Neural progenitor cell (in vitro differentiated cells): ENCODE measurements at places on chromosomes 5 and 9. TPM values are rescaled to one million over a fixed set of nuclear protein-coding genes. Genes with fewer than 3 reads are reported as not detected.

DNA sequence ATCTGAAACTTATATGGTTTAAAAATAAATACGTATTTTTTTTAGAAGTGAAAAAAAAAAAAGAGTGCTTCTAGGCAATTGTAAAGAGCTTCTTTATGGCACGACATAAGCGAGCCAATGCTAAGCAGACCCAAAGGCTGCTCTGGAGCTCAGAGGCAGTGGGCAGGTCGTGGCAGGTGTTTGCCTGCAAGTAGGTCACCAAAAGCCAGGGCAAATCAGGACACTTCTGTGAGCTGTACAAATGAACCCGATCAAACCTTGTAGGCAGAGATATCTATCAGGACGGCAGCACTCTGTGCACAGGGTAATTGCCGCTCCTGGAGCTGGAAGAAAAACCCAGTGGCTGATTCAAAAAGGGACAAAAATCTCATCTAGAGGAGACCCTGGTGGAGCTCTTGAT, 75.9 kb downstream of the IRX2 start:
- H3K4me1 ChIP-seq = no peaks in the 10 kb centered on the region
- no peak overlapping the region for H3K27ac ChIP-seq
- no peaks in the 10 kb centered on the region for H3K27me3 ChIP-seq
- no peaks in the 10 kb centered on the region for H3K36me3 ChIP-seq

GRCh38 chr5:52760695-52761366, 26.9 kb upstream of the ITGA1 start:
- no peak overlapping the region for H3K27ac ChIP-seq
- H3K4me1 ChIP-seq = no peaks in the 10 kb centered on the region
- H3K27me3 ChIP-seq = no peaks in the 10 kb centered on the region
- H3K4me3 ChIP-seq = no peak overlapping the region
- H3K36me3 ChIP-seq = no peaks in the 10 kb centered on the region
- no peak for DNase-seq

The CCL27 gene
- 0.37 and 0.67 TPM in 2 replicates for total RNA-seq

GRCh38 chr9:130696996-130697395, 3.4 kb downstream of the EXOSC2 start:
- DNase-seq = no peak
- no peak overlapping the region for H3K27ac ChIP-seq
- peaks cover 20% of the 10 kb centered on the region for H3K4me1 ChIP-seq
- H3K27me3 ChIP-seq = no peaks in the 10 kb centered on the region

GRCh38 chr5:138029944-138030343, 2.9 kb downstream of the FAM13B start:
- no peak overlapping the region for H3K4me3 ChIP-seq
- H3K4me1 ChIP-seq = peaks cover 12% of the 10 kb centered on the region
- no peak for DNase-seq
- H3K27ac ChIP-seq = no peak overlapping the region
- no peaks in the 10 kb centered on the region for H3K27me3 ChIP-seq
- no peaks in the 10 kb centered on the region for H3K36me3 ChIP-seq

DNA sequence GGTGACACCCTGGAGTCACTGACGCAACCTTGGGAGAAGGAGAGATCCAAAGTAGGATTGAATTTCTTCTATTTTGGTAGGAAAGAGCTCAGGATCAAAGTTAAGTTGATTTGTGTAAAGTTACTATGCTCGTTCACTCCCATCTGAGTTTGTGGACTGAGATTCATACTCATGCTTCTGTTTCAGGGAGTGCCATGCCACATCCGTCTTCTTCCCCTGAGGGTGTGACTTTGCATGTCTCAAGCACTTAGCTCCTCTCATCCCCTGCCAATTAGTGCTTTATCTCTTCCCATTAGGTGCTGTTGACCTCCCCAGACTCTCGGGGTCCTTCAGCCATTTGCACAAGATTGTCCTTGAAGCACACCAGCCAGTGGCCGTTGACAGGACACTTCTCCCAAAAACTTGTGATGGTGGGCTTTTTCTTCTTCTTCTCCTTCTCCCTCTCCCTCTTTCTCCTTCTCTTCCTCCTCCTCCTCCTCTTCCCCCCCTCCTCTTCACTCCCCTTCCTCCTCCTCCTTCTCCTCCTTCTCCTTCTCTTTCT, 232.2 kb upstream of the KLF4 start:
- no peaks in the 10 kb centered on the region for H3K4me1 ChIP-seq
- no peak for DNase-seq
- H3K36me3 ChIP-seq = no peaks in the 10 kb centered on the region
- H3K27ac ChIP-seq = no peak overlapping the region
- H3K27me3 ChIP-seq = no peaks in the 10 kb centered on the region

DNA sequence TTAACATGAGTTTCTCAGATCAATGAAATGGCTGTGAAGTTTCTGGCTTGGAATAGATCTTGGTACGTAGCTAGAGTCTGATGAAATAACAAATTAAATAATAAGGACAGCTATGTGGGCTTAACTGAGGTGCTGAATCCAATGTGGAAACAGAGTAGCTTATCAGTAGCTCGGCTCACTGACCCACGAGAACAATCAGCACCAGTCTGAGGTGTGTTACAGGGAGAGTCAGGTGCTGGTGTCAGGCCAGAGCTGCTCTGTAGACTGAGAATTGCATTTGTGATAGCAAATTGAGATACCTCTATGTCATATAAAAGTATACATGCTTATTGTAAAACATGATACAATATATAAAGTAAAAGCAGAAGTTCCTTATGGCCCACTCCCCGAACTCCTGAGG, 21.2 kb upstream of the CCL28 start:
- no peak overlapping the region for H3K4me3 ChIP-seq
- no peaks in the 10 kb centered on the region for H3K27me3 ChIP-seq
- H3K27ac ChIP-seq = no peak overlapping the region
- no peak for DNase-seq
- H3K4me1 ChIP-seq = no peaks in the 10 kb centered on the region

GRCh38 chr5:42496397-42497156, 73.3 kb downstream of the GHR start:
- no peak for DNase-seq
- H3K27ac ChIP-seq = no peak overlapping the region
- H3K36me3 ChIP-seq = no peaks in the 10 kb centered on the region
- H3K4me1 ChIP-seq = peaks cover 11% of the 10 kb centered on the region

The KLHL9 gene
- total RNA-seq = 33.5 and 42.0 TPM in 2 replicates

GRCh38 chr5:93586736-93587596, 3.9 kb downstream of the NR2F1 start:
- peaks cover 13% of the 10 kb centered on the region for H3K4me1 ChIP-seq
- H3K27me3 ChIP-seq = peaks cover 89% of the 10 kb centered on the region
- DNase-seq = no peak
- H3K27ac ChIP-seq = no peak overlapping the region

The TPPP gene
- total RNA-seq = 0.87 TPM in 1 of 2 replicates, not detected in the other

DNA sequence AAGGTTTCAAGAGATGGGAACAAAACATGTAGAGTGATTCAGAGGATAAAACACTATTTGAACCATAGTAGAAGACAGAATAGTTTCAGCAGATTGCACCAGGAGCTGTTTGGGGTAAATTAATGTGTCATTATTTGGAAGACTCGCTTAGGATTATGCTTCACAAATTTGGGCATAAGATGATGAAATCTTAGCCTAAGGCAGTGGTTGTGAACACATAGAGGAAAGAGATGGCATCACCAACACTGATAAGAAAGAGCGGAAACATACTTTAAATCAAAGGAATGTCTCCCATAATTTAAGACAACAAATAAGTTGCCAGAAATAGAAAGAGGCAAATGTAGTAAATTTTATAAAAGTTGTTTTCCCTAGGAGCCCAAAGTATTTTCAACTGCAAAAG, 66.1 kb upstream of the TBCA start:
- no peak overlapping the region for H3K27ac ChIP-seq
- no peak for DNase-seq
- H3K27me3 ChIP-seq = peaks cover 100% of the 10 kb centered on the region
- H3K4me3 ChIP-seq = no peak overlapping the region

DNA sequence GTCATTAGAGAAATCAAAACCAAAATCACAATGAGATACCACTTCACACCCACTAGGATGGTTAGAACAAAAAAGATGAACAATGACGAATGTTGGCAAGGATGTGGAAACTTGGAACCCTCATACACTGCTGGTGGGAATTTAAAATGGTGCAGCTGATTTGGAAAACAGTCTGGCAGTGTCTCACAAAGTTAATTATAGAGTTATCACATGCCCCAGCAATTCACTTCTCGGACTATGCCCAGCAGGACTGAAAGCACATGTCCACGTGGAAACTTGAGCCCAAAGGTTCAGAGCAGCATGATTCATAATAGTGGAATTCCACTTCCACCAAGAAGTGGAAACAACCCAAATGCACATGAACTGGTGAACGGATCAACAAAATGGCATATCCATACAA, 85.0 kb upstream of the HRH2 start:
- no peak overlapping the region for H3K27ac ChIP-seq
- no peak for DNase-seq
- H3K27me3 ChIP-seq = no peaks in the 10 kb centered on the region
- H3K4me3 ChIP-seq = no peak overlapping the region

GRCh38 chr5:124651663-124652513, 94.6 kb downstream of the ZNF608 start:
- H3K27me3 ChIP-seq = no peaks in the 10 kb centered on the region
- DNase-seq = peak; percentile 93
- H3K27ac ChIP-seq = peak overlapping the region; percentile 69
- peaks cover 68% of the 10 kb centered on the region for H3K4me1 ChIP-seq
- H3K36me3 ChIP-seq = no peaks in the 10 kb centered on the region

GRCh38 chr9:137432687-137433348, 8.3 kb downstream of the ENTPD8 start:
- H3K27me3 ChIP-seq = no peaks in the 10 kb centered on the region
- H3K36me3 ChIP-seq = no peaks in the 10 kb centered on the region
- H3K4me3 ChIP-seq = no peak overlapping the region
- no peak for DNase-seq
